ENCODE measurements at places on chromosomes 5 and 9. TPM values are rescaled to one million over a fixed set of nuclear protein-coding genes. Genes with fewer than 3 reads are reported as not detected.

The TOPORS gene
- polyA plus RNA-seq = 7.6 TPM

DNA sequence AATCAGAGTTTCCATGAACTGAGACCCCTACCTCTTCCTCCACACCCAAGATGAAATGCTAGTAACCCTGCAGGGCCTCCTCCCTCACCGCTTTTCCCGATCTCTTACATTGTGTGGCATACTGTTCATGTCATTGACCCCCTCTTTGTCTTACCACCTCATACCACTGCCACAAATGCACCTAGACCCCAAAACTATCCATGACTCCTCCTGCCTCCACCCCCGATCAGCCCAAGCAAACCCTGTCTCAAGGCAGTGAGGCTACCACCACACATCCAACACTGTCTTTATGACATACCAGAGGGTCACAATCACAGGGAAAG lies 55.7 kb downstream of the PLAC8L1 start:
- peaks cover 7% of the 10 kb centered on the region for H3K4me1 ChIP-seq
- no peaks in the 10 kb centered on the region for H3K27me3 ChIP-seq
- H3K4me3 ChIP-seq = no peak overlapping the region
- peaks cover 3% of the 10 kb centered on the region for H3K36me3 ChIP-seq
- no peak for DNase-seq

DNA sequence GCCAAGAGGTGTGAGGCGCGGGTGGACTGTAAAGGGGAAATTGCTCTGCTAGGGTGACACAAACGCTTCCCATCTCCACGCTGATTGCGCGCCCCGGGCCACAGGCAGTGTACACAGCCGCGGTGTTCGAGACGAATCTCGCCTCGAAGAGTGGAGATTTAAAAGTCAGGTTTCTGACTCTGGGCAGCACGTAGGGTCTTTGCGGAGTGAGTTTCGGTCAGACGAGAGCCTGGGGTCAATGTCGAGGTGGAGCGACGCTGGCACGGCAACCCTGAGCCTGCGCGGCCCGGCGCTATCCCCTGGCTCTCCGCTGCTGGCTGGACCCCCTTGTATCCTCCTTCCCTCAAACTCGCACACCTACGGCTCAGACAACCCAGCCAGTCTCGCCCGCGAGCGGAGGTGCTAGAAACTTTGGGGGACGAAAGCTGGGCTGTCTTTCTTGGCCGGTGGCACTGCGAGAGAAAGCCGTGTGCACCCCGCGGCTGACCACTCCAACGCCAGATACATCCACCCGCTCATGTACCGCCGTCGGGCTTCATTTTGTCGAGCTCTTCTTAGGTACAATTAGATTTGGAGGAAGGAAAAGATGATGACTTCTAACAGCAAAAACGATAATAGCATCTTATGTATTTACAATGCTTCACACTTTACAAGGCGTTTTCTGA lies 5.4 kb upstream of the FOXB2 start:
- H3K27me3 ChIP-seq = peaks cover 60% of the 10 kb centered on the region
- H3K36me3 ChIP-seq = no peaks in the 10 kb centered on the region
- no peak for DNase-seq
- no peaks in the 10 kb centered on the region for H3K4me1 ChIP-seq

GRCh38 chr5:163533223-163533622 lies 27.8 kb downstream of the MAT2B start:
- no peaks in the 10 kb centered on the region for H3K36me3 ChIP-seq
- peaks cover 13% of the 10 kb centered on the region for H3K4me1 ChIP-seq
- no peak overlapping the region for H3K4me3 ChIP-seq
- no peak overlapping the region for H3K27ac ChIP-seq
- DNase-seq = no peak
